ENCODE measurements at places on chromosomes 4 and X.

DNA sequence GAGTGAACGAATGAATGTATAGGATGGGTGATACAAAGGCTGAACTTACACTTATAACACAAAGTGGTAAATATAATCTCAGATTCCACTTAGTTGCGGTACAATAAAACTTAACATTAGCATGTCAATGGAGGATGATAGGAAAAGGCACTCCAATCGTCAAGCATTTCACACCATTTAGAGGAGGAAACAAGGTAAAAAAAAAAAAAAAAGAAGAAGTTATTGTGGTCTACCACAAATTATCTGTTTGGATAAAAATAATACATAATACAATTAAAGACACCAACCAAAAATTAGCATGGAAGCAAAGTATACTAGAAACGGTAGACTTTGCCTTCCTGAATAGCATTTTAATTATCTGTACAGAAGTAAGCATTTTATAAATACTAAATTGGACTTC, 205.5 kb downstream of the PPP3CA start:
- no peak for DNase-seq

GRCh38 chrX:4588056-4588455, 874.6 kb upstream of the PRKX start:
- DNase-seq, result no peak

GRCh38 chr4:181525634-181526033, 717.6 kb upstream of the TENM3 start:
- DNase-seq, result no peak

- DNase-seq, result no peak
Observed at GRCh38 chrX:71540801-71541200, 7.9 kb downstream of the OGT start.

GRCh38 chr4:3706111-3706511, 60.1 kb upstream of the ADRA2C start:
- DNase-seq, result no peak

DNA sequence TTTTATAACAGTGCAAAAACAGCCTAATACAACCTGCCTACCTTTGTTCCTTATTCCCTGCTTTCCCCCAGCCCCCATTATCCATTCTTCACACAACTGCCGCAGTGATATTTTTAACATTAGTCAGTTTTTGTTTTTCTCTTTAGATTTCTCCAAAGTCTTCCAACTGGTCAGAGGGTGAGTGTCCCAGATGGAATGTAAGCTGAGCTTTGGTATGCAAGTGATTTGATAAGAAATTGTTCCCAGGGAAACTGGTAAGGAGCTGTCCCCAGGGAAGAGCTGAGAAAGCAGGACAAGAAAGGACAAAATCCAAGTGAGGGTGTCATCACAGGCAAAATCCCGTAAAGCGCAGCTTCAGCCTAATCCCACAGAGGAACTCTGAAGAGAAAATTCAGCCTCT, 475.5 kb upstream of the ADGRL3 start:
- DNase-seq, result peak; percentile 28

DNA sequence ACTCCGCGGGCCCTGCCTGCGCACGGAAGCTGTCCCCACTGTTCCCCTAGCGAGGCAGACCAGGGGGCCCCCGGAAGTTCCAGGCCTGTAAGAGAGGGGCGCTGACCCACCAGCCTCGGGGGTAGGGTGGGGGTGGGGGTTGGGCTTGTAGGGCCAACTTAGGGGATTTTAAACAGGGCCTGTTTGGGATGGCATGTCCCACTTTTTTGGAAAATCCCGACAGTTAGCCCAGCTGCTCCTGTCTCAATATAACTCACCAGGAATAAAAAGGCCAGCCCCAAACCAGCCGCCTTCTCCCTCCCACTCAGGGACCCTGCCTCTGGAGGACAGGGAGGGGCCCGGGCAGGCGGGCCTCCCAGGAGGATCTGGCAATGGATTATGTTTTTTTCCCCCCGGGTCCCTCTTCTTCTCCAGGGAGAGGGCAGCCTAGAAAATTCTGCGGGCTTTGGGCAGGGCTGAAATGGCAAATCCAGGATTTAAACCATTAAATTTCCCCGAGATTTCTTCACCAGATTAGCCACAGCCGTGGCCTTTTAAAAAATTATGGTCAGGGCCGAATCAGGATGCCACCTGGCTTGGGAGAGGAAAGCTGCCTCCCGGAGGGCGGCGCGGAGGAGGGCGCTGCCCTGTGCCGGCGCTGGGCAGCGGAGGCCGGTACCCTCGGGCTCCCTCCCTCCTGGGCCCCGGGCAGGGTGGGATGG, 957 bp downstream of the PPP2R2C start:
- DNase-seq, result no peak

DNA sequence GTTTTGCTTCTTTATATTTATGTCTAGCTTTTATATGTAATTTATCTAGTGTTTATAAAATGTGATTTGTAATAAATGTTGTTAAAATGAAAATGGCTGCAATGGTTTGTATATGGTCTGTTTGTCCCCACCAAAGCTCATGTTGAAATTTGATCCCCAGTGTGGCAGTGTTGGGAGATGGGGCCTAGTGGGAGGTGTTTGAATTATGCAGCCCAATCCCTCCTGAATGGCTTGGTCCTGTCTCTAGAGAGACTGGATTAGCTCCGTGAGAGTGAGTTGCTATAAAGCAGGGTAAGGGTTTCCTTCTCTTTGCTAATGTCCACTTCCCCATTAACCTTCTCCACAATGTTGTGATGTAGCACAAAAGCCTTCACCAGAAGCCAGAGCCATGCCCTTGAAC, 30.0 kb upstream of the JADE3 start:
- no peak for DNase-seq

DNA sequence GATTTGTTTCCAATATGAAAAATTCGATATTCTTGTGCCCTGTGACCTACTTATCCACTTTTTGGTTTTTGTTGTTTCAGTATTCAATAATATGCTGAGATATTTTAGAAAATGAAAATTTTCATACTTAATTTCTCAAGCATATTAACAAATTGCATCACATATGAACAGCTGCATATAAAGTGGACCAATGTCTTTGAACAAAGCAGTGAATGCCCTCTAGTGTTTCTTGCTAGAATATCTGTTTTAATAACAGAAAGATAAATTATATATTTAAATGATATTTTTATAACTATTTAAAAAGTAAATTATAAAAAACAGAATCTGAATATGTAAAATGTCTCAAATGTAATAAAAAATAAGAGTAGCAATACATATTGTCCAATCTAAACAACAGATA, 31.7 kb upstream of the INTU start:
- peak; percentile 61 for DNase-seq

- no peak for DNase-seq
Observed at GRCh38 chr4:16505267-16505666, 279.0 kb upstream of the TAPT1 start.

GRCh38 chrX:24838629-24839028, 144.9 kb downstream of the POLA1 start:
- DNase-seq, result peak; percentile 57

DNA sequence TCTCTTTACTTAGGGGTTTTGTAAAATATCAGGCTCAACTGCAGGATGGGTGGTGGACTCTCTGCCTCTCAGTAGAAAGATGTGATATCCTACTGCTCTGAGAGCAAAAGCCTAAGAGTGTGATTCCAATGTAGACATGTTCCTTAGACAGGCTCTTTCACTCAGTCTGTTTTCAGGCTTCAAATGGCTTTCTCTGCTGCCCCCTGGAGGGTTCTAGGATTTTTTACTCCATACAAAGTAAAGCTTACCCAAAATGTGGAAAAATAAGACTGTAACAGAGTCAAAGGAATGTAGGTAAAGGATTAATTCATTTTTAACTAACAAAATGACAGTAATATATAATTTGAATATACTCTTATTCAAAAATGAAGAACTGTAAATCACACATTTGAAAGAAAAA, 32.1 kb downstream of the ZGRF1 start:
- peak; percentile 72 for DNase-seq

DNA sequence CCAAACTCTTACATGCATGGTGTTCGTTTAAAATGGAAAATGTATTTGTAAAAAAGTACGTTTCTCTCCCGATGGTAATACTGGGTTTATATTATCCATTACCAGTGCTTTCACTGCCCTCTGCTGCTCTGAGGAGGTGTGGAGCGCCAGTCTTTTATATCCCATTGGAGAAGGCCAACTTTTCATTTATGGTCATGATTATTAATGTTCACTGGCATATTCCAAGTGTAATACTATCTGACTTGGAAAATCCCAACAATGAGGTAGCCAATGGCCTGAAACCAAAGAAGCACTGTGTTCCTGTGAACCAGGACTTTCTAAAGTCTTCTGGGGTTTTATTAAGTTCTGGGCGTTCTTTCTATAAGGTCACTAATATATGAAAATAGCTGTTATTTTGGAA, 80.7 kb downstream of the SYNPO2 start:
- DNase-seq, result peak; percentile 69

DNA sequence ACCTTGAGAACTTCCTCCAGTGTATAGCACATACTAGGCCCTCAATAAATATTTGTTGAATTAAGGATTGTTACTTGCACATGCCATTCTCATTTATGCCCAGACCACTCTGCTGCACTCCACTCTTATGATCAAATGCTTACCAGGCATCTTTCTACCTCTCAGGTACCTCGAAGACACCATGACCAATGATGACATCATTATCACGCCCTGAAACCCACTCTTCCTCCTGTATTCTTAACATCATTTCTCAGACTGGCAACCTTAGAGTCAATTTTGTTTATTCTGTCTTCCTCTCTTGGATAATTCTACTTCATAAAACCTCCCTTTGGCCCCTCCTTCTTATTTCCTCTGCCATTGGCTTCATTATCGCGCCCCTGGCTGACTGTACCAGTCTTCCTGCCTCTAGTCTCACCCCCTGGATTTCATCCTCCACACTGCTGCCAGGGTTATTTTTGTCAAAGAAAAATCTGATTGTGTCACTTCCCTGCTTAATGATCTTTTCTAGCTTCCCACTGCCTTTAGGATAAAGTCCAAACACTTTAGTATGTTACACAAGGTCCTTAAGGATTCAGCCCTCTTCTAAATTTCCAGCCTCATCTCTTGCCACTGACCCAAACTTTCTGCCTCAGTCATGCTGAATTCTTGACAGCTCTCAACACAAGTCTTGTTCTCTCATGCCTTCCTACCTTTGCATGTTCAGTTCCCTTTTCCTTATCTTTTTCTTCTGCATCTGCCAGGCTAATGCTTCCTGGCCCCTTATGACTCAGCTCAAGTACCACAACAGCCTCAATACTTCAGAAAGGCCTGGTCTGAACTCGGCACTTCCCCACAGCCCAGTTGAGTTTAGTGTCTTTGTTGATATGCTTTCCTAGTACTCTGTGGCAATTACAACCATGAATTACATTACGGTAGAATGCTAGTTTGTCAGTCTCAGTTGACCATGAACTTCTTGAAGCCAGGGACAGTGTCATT, 45.8 kb downstream of the HDAC8 start:
- no peak for DNase-seq

- no peak for DNase-seq
Observed at GRCh38 chr4:146490106-146490505, 31.6 kb downstream of the SLC10A7 start.

DNA sequence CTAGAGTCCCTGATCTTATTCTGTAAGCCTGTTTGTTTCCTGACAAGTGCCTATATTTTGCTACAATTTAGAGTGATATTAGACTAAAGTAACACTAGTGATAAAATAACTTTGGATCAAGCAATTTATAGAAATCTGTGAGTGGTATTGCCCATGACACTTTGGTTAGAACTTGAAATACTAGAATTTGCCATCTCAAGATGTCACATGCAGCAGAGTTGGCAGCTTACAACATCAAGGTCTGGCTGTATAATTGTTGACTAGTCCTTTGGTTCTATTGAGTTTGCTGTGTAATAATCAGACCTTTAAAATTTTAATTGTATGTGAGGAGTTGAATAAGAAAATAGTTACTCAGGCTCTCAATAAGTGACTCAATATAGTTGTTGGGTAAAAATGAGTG, 167.1 kb downstream of the RAPGEF2 start:
- DNase-seq, result no peak

DNA sequence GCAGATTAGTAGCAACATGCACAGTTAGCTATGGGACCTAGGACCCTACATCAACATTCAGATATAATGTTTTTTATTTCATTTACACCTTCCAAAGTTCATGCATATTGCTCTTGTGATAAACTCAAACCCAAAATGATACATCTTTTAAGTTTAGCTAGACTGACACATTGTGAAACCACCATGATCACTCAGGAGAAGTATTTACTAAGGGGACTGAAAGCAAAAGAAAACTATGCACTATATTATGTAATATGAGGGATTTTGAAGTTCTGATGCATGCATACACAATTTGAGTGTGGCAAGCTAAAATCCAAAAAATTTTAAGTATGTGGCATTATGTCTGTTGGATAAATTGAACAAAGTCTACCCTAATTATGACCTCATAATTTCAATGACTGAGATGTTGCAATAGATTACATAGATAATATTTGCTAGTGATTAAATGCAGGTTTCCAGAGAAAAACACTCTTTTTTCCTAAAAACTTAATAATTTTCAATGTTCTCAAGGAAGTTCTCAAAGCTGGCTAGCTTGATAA, 914.8 kb upstream of the GRIA3 start:
- DNase-seq, result no peak

DNA sequence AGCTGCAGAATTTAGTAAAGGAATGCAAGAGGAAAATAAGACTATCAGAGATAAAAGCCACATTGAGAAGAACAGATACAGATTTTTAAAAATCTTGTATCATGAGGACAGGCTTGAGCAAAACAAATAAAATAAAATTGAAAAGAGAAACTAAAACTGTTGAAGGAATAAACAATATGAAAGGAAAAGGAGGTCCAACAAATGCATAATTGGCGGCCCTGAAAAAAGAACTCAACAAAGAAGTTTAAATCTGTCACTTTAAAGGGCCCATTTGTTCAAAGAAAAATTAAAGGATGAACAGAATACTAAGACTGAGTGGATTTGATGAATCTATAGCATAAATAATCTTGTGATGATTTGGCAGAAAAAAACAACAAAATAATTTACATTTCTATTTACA, 36.5 kb downstream of the TMPRSS11B start:
- no peak for DNase-seq

GRCh38 chrX:18360867-18361266, 6.4 kb upstream of the SCML2 start:
- DNase-seq, result peak; percentile 65

- no peak for DNase-seq
Observed at GRCh38 chr4:163967263-163967662, 472.8 kb downstream of the TMA16 start.

DNA sequence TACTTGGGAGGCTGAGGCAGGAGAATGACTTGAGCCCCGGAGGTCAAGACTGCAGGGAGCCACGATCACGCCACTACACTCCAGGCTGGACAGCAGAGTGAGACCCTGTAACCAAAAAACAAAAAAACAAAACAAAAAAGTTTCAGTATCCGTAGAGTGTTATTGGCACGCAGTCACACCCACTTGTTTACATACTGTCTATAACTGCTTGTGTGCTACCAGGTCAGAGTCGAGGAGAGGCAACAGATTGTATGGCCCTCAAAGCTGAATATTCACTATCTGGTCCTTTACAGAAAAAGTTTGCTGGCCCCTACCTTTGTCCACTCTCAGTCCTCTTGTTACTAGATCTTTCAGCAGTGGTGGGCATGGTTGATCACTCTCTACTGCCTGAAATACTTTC, 8.2 kb upstream of the CD99L2 start:
- DNase-seq, result no peak

DNA sequence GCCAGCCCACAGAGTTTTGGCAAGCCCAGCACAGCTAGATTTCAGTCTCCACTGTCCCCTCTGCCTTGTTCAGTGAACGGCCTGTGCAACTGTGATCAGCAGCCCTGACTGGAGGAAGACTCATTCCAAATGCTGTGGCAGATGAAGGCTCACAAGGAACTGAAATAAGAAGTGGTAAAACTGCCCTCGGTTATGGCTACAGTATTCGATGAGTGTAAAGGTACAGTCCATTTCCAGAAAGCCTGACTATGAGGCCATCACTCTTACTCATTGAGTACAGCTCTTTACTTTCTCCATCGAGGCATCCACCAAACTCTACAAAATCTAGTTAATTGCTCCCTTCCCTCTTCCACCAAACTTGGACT, 69.1 kb downstream of the RHOH start:
- DNase-seq, result no peak
